ENCODE measurements at places on chromosomes 3 and 15.

DNA sequence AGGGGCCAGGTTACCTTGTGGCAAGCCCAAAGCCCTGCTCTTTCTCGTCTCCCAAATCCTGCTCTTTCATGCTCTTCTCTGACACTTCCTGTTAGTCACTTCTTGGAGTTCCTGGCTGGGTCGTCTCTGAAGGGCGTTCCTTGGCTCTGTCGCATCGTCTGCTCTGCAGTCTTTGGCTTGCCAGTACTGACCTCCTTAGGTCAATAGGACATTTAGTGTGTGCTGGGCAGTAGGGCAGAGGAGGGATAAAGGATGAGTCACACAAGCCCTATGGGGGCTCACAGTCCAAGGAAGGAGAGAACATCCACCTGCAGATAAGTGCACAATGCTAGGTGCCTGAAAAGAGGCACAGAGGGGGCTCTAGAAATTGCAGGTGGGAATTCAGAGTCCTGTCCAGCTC, 87.5 kb downstream of the FAM43A start:
- DNase-seq = no peak

DNA sequence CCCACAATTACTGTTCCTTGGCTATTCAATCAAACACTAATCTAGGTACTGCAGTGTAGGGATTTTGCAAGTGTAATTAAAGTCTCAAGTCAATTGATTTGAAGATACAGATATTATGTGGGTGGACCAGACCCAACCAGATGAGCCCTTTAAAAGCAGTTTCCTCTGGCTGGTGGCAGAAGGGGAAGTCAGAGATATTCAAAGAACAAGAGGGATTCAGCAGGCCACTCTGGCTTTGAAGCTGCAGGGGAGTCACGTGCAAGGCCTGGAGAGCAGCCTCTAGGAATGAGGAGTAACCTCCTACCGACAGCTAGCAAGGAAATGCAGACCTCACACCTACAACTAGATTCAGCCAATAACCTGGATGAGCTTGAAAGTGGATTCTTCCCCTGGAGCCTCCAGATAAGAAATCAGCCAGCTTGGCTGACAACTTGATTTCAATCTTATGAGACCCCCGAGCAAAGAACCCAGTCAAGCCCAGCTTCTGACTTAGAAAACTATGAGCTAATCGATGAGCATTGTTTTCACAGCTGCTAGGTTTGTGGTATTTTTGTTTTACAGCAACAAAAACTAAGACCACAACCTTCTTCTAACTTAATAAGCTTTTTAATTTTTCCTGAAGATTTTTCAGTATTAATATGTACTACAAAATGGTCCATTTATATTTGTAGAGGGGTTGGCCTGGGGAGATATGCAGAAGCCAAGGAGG, 13.4 kb downstream of the HACD2 start:
- no peak for DNase-seq

GRCh38 chr15:81280696-81281455, 43.1 kb downstream of the STARD5 start:
- DNase-seq = no peak

- DNase-seq = no peak
These were observed 247.4 kb upstream of the TPM1 start for GRCh38 chr15:62795171-62795570.

GRCh38 chr3:179037351-179037750, 34.3 kb downstream of the ZMAT3 start:
- DNase-seq = no peak
